ENCODE measurements at places on chromosomes 13 and 19. TPM values are rescaled to one million over a fixed set of nuclear protein-coding genes. Genes with fewer than 3 reads are reported as not detected.

DNA sequence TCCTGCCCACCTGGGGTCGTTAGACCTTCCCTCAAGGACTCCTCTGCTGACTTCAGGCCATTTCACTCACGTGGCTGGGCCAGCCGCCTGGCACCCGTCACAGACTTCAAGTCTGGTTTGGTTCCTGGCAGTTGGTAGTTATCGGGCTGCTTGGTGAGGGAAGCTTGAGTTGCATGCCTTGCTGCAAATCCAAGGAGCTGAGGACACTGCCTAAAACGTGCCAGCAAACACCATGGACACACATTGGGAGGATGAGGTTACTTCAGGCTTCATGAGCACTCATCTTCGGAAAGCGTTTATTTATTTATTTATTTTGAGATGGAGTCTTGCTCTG is 2.6 kb downstream of the GPI start:
- no peak for DNase-seq

The ZNF576 gene
- 16.0 TPM for total RNA-seq

GRCh38 chr19:47284324-47284899 is 9.7 kb downstream of the INAFM1 start:
- no peak for DNase-seq

GRCh38 chr13:26999499-26999898 is 172.1 kb downstream of the USP12 start:
- no peak for DNase-seq

The PLVAP gene
- total RNA-seq, result 0.21 TPM

The MISP3 gene
- 0.14 TPM for total RNA-seq

The CATSPERD gene
- not detected for total RNA-seq

DNA sequence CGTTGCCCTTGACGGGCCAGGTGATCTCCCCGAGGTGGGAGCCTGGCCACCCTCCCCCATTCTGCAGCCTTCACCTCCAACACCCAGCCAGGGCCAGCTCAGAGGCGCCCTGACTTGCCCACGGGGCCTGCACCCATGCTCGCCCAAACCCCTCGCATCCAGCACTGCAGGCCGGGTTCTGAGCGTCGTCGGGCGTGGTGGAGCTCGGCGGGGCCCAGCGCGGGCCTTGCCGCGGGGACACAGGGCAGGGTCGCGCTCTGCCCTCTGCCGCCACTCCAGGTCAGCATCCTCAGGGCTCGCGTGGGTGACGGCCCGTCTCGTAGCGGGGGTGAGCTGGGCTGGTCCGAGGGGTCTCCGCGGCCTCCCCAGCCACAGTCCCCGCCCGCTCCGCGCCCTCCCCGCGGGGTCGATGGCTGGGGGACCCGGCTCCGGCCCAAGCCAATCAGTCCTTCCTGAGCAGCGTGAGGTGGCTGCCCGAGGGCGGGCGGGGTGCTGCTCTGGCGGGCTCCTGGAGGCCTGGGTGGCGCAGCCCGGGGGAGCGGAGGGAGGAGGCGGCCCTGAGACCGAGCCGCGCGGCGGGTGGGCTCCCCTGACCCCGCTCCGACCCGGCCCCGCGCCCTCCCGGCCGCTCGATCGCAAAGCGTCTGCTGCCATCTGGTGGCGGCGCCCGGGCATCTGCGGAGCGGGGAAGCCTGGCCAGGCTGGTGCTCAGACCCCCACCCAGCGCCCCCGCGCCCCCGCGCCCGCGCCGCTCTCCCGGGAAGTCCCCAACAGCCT is 61.4 kb downstream of the CCNE1 start:
- DNase-seq, result no peak

GRCh38 chr19:10508707-10509106 is 5.6 kb upstream of the KEAP1 start:
- DNase-seq, result no peak

Data from pulmonary artery endothelial cell (primary cell).